ENCODE measurements at places on chromosomes 13 and 19. TPM values are rescaled to one million over a fixed set of nuclear protein-coding genes. Genes with fewer than 3 reads are reported as not detected.

CEACAM6 gene
- total RNA-seq: not detected

ZNF304 gene
- 10.3 TPM for total RNA-seq

PEG3 gene
- total RNA-seq: 1.6 TPM

MYH14 gene
- total RNA-seq: under 0.01 TPM

TUBB4A gene
- not detected for total RNA-seq

TPTE2 gene
- not detected for total RNA-seq
